AG10803 (cell line): ENCODE measurements at places on chromosomes 4 and X.

GRCh38 chr4:184451726-184452125 is 22.6 kb downstream of the IRF2 start:
- DNase-seq: no peak

DNA sequence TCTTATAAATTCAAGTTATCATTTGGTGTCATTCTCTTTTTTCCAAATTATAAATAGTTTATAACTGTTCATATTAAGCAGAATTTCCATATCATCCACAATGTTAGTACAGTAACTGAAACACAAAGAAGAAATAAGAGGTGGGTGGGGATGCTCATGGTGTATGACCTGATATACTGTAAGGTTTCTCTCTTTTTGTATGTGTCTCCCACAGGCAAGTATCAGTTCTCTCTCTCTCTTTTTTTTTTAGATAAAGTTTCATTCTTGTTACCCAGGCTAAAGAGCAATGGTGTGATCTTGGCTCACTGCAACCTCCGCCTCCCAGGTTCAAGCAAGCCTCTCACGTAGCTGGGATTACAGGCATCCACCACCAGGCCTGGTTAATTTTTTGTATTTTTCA is 43.7 kb upstream of the UGT2A3 start:
- no peak for DNase-seq

DNA sequence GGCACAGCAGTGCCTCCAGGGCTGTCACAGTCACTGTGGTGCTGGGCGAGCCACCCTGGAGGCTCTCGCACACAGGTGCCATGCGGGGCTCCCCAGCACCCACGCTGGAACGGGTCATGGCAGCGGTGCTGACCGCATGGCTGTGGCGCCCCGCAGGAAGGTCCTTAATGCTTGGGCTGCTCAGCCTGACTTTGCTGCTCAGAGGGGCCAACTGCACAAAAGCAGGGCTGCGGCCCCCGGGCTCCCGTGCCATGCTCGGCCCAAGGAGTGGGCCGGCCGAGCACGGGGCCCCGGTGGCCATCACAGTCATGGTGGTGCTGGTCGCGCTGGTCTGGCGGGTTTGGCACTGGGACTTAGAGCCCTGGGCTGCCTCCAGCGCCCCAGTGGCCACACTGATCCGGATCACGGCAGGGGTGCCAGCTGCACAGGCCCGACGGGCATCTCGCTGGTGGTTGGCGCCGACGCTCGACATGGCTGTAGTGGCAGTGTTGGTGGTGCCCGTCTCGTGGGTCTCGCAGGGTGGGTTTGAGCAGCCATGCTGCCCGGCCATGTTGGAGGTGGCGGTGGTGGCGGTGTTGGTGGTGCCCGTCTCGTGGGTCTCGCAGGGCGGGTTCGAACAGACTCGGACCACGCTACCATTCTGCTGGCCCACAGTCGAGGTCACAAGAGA is 10.2 kb upstream of the RENBP start:
- DNase-seq: no peak

- DNase-seq: no peak
Observed at GRCh38 chr4:133584714-133585113, 435.6 kb downstream of the PCDH10 start.

GRCh38 chr4:127623797-127624083 is 9.0 kb upstream of the INTU start:
- DNase-seq: peak; percentile 11

- DNase-seq: peak; percentile 51
Observed at GRCh38 chr4:127732623-127733328, 2.6 kb downstream of the SLC25A31 start.

DNA sequence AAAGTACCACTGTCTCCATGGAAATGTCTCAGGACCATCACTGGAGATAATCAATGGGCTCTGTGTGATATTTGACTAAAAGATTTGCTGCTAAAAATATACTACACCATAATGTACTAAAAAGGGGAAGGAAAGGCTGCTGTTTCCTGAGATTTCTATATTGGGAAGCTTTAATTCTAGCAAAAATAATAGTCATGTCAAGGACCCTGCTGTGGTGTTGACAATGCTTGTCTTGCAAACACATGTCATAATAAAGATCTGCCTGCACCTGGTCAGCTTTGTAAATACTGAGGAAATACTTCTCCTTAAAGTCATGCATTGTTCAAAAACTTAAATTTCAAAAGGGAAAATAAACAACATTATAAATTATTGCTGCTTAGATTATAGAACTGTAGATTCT is 417.9 kb downstream of the GPM6A start:
- DNase-seq: no peak

- peak; percentile 44 for DNase-seq
Observed at GRCh38 chr4:95106408-95106928, 348.7 kb downstream of the BMPR1B start.

DNA sequence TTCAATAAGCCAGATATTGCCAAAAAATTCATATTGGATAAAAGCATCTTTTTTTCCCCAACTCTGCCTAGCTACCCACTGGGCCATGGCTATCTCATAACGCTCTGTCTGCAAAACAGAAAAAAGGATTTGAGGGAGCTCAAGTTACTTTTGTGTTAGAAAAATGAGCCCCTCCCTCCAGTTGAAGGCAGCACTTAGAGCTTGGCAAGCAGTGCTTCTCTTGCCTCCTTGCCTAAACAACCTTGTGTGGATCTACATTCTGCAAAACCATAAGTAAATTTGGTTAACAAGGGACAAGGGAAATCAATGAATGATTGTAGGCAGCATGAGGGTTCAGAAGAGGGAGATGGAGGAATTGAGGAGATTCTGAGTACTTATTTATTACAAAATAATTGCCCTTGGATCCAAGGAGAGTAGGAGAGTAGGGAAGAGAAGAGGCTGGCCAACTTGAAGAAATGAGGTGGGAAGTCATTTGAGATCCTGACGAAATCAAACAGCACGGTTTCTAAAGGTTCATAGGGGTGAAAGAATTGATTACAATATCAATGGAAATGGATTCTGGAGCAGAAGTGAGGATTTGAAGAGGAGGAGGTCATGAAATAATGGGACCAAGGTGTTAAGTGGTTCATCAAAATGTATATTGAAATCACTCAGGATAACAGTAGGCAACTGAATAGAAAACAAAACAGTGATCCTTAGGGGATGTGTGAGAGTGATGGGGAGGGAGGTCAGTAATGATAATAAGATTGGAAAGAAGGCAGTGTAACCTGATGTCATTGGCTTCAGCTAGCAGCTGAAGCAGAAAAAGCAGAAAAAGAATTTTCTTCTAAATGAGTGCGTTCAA is 434.8 kb upstream of the IGFBP7 start:
- DNase-seq: no peak
